ENCODE measurements at places on chromosomes 5 and 9.

GRCh38 chr5:24110004-24110615 is 534.7 kb downstream of the CDH10 start:
- DNase-seq, result peak; percentile 36

DNA sequence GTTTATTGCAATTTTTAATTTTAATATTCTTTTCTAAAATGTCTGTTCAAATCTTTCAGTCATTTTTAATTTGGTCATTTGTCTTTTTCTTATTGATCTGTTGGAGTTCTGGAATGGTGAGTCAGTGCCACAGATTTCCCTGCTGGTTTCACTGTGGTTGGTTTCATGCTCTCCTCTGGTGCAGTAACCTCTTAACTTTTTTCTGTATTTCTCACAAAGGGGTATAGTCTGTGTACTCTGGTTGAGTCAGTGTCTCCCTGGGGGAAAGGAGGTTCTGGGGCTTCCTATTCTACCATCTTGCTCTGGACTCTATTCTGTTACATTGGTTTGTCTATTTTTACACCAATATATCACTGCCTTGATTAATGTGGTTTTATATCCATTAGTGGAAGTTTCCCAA is 178.8 kb downstream of the CSNK1G3 start:
- DNase-seq, result peak; percentile 73

- no peak for DNase-seq
Measured at GRCh38 chr9:21638104-21638503, 156.0 kb upstream of the IFNE start.

DNA sequence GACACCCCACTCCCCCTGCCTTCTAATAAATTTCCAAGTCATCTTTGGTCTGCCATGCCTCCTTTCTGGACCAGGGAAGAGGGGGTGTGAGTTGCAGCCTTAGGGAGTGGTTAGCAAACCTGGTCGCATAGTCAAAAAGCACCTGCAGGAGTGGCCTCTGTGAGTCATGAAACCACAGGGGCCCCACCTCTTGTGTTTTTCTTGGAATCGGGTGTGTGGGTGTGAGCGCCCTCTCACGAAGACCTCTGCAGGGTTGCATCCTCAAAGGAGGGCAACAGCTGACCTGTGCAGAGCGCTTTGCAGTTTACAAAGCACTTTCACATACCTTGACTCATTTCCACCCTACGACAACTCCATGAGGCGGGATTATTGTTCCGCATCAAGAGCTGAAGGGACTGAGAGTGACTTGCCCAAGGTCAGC is 36.8 kb upstream of the TEX48 start:
- no peak for DNase-seq

DNA sequence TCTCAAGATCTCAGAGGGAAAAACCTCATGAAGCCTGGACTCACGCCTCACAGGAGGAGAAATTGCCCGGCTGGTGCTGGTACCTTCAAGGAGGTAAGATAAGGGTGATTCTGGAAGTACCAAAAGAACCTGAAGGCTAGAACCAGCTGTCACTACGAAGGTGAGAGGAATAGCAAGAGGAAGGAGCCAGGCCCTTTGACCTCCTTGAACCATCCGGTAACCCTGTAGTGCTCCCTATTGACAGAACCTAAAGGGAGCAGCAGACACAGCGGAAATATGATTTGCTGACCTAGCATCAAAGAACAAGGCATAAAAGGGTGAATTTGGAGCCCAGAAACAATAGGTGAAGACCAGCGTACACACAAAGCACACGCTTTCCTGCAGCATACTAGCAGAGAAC is 92.2 kb downstream of the DOCK8 start:
- no peak for DNase-seq

GRCh38 chr5:119022017-119022745 is 33.8 kb upstream of the DTWD2 start:
- peak; percentile 36 for DNase-seq

DNA sequence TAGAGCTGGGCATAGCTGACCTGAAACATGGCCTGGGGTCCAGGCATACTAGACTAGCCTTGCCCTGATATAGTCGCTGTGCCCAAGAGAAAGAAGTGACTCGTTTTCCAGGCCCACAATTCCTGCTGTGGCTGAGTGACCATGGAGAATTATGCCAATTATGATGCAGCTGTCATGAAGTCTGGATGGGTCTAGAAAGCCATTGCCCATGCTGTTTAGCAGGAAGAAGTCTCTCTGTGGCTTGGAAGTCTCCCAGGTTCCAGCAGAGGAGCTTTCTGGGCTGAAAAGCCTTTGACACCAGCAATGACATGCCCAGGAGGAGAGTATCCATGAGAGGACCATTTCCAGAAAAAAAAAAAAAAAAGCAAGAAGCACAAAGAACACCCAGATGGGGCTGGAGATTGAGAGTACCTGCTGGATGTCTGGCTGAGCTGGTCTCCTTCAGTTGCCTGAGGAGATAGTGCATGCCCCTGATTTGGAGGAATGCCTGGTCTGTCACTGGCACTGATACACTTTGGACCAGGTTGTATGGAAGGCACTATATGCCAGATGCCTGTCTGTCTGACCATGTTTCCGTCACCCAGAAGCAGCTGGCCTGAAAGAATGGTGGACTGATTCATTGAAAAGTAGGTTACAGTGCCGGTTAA is 128.0 kb upstream of the EPB41L4A start:
- no peak for DNase-seq

DNA sequence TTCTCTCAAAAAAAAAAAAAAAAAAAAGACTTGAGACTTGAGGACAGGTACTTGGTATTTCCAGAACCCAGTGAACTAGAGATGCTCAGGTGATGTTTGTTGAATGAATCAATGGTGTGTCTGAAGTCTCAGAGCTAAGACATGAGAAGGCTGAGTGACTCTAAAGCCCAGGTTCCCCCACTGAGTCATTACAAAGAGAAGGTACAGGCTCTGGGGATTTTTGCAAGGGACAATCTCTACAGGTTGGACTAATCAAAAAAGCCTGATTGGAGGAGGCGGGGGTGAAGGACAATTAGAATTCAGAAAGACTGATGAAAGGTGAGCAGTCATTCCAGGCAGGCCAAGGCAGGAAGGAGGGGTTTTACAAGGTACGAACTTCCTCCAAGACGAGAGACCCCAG is 8.2 kb upstream of the FABP6 start:
- DNase-seq, result no peak

DNA sequence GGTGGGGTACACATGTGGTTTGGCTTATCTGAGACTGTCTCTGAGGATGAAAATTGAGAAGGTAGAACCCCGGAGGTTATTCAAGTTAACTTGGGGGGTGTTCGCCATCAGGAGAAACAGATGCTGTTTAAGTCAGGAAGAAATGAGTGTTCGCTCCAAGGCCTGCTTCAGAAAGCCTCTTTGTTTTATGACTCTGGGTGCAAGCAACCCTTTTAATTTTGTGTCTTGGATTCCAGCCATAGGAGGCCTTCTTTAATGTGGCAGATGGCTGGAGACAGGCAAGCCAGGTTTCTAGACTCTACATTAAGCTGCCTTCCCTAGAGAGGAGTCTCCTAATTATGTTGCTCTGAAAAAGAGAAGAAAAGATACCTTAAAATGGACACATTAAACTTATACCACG is 4.2 kb upstream of the SMAD5 start:
- no peak for DNase-seq

DNA sequence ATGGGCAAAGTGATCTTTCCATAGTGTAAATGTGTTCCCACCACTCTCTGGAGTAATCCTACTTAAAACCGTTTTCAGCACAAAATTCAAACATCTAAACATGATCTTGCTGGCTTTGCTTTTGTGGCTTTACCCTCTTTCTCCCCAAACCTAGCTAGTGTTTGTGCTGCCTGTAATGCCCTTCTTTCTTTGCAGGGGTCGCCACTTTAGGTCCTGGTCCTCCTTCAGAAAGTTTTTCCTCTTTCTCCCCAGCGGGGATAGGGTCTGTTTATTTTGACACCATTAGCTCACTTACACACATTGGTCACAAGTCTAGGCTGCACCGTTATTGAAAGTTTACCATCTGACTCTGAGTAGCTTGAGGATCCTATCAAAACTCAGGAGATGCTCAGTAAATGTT is 736 bp upstream of the HSD17B4 start:
- no peak for DNase-seq

DNA sequence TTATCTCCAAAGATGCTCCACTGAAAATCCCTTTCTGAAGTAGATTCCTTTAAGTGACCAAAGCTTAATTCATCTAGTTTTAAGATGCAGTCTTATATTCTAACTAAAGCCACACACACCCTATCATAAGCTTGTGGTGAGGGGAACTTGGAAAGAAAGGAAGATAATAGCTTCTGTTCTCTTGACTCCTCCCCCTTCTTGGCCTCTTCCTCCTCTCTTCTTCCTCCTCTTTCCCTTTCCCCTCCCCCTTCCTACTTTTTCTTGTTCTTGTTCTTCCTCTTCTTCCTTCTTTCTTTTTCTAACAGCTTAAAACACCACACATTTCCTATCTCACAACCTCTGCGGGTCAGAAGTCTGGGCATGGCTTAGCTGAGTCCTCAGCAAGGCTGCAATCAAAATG is 23.5 kb downstream of the IL7R start:
- no peak for DNase-seq

DNA sequence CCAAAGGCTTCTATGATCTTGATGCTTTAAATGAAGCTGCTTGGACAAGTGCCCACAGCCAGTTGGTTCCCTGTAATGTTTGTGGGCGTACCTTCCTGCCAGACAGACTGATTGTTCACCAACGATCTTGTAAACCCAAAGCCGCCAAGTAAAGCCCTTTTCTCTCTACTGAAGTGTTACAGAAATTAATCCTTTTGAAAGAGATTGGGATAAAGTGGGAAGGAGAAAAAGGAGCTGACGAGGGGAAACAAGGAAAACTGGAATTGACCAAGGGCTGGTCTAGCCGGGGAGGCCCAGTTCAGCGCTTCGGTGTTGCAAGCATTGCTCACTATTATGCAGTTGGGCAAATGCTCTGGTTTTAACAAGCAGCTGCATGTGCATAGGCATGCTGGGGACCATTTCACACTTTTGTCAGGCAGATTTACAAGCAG is 53.2 kb downstream of the ZNF474 start:
- DNase-seq, result peak; percentile 82

GRCh38 chr5:55096861-55097260 is 5.6 kb upstream of the GZMA start:
- no peak for DNase-seq

GRCh38 chr9:129493002-129493705 is 127.7 kb downstream of the C9orf50 start:
- no peak for DNase-seq

DNA sequence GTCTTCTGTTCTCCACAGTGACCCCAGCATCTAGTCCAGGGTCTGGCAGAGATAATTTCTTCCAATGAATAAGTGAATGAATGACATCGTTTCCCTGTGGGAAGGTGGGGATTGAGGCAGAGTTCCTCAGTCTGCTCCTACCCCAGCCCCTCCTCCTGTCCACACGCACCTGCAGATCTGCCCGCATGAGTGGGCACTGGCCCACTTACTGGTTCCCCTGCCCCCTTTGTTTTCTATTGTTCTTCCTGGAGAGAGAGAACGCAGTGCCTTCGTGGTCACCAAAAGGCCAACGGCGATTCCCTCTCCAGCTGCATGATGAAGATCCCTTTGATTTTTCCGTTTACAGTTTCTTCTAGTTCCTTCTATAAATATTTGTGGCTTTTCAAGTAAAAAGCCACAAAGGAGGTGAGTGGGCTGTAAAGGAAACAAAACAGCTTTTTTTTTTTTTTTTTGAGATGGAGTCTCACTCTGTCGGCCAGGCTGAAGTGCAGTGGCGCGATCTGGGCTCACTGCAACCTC is 5.8 kb upstream of the FPGS start:
- no peak for DNase-seq

- DNase-seq, result no peak
Measured at GRCh38 chr9:35193762-35194161, 32.0 kb downstream of the UNC13B start.

GRCh38 chr9:95788021-95788420 is 87.5 kb upstream of the ERCC6L2 start:
- DNase-seq, result peak; percentile 39

GRCh38 chr9:16653491-16654399 is 216.7 kb downstream of the BNC2 start:
- no peak for DNase-seq

GRCh38 chr5:100772548-100772947 is 130.5 kb downstream of the ST8SIA4 start:
- no peak for DNase-seq

- DNase-seq, result peak; percentile 67
Measured at GRCh38 chr9:34454571-34455065, 3.8 kb downstream of the FAM219A start.

DNA sequence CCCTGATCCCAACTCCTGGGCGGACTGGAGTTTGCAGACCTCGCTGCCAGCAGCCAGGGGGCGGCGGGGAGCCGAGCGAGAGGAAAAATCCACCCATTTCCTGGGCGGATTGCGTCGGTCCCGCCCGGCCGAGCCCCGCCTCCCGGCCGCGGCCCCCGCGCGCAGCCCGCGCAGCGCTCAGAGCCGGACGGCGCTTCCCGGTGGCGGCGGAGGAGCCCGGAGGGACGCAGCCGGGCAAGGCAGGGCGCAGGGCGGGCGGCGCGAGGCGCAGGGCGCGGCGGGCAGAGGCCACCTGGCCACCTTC is at the start of gene OLFM1:
OLFM1 (plus strand) TSS at position 180 of the 304 bp plus-strand sequence. CDS start 322 bp downstream, outside the sequence.
- DNase-seq, result peak; percentile 44

DNA sequence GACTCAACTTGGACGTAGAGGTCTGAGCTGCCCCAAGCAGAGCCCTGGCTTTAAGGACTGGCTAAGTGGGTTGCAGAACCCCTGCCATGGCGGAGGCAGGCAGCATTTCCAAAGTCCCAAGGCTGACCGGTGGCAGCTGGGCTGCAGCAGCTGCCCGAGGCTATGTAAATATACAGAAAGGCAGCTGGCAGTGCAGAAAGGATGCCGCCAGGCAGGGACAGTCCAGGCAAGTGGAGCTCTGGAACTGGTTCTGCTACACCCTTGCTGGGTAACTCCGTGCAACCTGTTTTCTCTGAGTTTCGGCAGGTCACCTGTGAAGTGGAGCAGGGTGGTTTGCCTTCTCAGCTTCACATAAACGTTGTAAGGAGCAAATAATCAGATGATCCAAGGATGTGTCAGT is 46.0 kb downstream of the SHB start:
- DNase-seq, result no peak

DNA sequence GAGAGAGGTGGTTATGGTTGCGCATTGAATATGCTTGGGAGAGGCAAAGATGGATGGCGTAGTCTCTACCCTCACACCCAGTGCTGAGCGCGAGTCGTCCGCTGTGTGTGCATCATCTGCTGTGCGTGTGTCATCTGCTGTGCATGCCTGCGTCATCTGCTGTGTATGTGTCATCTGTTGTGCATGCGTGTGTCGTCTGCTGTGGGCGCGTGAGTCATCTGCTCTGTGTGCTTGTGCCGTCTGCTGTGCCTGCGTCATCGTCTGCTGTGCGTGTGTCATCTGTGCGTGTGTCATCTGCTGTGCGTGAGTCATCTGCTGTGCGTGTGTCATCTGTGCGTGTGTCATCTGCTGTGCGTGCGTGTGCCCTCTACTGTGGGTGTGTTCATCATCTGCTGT is 68.0 kb upstream of the IRX4 start:
- no peak for DNase-seq

DNA sequence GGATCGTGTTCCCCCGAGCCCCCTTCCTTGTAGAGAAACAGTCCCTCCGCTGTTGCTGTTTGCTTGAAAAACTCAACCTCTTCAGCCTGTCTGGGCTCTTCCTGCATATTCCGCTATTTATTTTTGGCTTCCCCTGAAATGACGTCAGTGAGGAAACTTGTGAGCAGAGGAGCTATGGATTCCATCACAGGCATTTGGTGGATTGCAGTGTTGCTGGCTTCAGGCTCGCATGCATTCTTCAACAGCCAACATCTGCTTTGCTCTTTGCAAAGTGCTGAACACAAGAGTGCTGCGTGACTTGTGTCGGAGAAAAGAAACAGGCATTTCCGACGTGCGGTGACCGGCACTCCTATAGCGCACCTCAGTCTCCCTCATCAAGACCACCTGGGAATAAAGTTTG is 232.7 kb downstream of the RFK start:
- DNase-seq, result peak; percentile 92
